Stimulated activated CD4-positive, alpha-beta T cell treated with anti-CD3 and anti-CD28 coated beads, Interleukin-15, amount 100 ng/mL, for 1 hour (primary cell): ENCODE measurements at places on chromosomes 7 and 10.
A peak's percentile ranks its signal among the peaks of the same experiment; 100 is the strongest.

DNA sequence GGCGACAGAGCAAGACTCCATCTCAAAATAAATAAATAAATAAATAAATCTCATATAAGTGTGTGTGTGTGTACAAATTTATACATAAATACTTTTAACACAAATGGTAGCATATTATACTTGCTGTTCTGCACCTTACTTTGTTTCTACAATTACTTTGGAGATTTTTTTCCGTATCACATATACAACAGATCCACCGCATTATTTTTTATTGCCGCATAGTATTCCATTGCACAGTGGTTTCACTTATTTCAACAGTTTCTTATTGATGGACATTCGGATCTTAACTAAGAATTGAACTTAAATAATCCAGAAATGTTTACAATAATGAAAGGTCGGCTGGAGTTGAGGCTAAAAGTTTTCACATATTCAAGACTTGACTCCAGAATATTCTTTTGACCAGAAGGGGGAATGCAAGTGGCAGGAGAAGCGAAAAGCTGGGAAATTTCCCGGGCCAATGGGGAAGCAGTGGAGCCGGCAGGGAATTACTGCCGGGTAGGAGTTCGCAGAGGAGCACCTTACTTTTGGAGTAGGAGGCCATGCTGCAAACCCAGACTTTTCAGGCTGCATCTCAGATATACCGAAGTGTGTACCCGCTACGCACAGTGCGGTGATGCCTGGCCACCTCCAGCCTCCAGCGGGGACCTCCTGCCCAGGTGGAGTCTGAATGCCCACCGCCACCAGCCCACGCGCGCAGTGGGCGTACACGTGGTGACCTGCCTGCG lies 415 bp upstream of the CNNM1 start:
- no peak for DNase-seq

- DNase-seq, result no peak
Measured at GRCh38 chr7:38886265-38886664, 22.7 kb downstream of the VPS41 start.

GRCh38 chr10:1206601-1207000 lies 150.4 kb downstream of the WDR37 start:
- DNase-seq, result no peak

DNA sequence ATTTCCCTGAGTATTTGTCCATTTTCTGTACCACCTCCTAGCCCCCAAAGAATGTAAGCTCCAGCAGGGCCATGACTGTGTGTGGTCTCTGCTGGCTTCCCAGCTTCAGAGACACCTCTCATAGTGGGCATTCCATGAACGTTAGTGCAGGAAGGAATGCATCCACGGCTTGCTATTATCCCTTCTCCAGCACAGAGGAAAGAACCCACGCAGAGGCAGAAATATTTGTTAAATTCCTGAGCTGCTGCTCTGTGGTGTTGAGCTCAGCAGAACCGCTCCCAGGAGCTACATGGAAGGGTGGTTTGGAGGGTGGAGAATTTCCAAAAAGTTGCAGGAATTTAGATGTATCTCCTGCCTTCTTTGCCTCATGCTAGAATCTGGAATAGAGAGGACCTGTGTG lies 275.2 kb downstream of the POU6F2 start:
- DNase-seq, result no peak

DNA sequence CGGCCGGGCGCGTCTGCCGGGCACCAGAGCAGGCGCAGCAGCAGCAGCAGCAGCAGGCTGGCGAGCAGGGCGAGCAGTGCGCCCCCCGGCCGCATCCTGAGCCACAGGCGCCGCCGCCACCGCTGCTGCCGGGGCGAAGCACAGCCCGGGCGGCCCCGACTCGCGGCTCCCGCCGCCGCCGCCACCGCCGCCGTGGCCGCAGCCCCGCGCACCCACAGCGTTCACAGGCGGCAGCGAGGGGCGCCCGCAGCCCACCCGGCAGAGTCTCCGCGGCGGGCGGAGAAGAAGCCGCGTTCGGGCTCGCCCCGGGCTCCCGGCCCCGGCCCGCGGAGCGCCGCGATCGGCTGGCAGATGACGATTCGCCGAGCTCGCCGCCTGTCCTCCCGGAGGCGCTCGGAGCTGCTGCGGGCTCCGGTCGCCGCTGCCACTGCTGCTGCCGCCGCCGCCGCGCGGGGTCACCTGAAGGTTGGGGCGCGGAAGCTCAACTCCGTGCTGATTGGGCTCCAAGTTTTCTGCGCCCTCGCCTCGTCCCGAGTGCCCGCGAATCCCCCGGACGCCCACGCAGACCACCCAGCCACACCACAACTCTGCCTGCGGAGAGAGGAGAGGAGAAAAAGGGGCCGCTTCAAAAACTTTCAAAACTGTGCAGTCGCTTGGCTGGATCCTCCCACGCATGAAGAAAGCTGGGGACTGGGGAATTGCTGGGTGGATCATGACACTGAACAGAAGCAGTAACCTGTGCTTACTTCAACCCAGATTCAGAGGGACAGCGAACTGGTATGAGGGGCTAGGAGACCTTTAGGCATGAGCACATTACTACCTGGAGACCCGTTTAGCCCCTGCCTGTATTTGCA lies at the start of gene ST8SIA6:
TSS of gene ST8SIA6 (minus strand) at position 435 of the 854 bp plus-strand sequence. CDS start at position 95, 340 bp downstream.
- DNase-seq, result peak; percentile 29

DNA sequence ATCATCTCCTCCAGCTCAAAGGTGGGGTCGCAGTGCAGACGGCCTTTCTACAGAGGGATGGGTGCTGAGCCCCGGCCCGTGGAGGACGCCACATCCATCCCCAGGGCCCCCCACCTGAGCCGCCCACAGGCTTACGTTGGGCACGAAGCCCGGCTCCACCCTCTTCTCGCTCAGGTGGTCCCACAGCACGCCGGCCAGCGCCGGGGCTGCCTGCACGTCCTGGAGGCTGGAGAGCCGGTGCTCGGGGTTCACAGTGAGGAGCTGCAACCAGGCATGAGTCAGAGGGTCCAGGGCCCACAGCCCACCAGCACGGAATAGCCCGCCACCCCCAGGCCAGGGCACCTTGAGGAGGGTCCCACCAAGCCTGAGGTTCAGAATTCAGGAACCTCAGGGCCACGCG lies 36.0 kb downstream of the DPYSL4 start:
- no peak for DNase-seq
